ENCODE measurements at places on chromosomes 2 and 18.

GRCh38 chr2:182261860-182262387 is 164.9 kb downstream of the PDE1A start:
- no peak for DNase-seq

- DNase-seq: no peak
These were observed 631.8 kb upstream of the ID2 start for GRCh38 chr2:8049851-8050571.

GRCh38 chr2:54611830-54612545 is 111.5 kb upstream of the EML6 start:
- DNase-seq: no peak

DNA sequence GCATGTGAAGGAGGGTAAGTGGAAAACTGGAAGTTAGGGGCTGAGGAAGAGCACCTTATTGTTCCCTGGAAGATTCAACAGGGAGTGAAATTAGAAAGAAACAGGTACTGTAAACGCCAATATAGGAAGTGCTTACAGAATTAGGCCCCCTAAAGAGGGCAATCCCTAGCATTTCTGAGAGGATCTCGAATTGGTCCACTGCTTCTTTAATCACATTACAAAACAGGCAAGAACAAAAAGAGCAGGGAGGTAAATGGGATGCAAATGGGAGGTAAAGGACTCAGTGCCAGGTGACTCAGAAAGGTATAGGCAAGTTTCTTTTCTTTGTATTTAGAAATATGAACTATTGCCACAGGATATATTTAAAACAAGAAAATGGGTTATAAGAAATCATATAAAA is 116.4 kb upstream of the FANCL start:
- no peak for DNase-seq

GRCh38 chr2:139529080-139529479 is 748.9 kb upstream of the NXPH2 start:
- no peak for DNase-seq

DNA sequence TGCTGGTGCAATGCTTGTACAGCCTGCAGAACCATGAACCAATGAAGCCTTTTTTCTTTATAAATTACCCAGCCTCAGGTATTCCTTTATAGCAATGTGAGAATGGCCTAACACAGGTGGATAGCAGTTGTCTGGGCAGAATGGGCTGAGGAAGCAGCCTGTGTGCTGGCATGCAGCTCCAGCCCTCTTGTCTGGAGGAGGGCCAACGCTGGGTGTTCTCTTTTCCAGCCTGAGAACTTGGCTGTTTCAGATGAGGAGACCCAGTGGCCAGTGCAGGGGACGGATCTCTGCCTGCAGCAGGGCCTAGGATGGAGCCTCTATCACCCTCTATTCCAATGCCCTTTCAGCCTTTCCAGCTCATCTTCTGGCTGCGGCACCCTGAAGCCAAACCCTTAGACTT is 58.8 kb downstream of the CTIF start:
- no peak for DNase-seq

DNA sequence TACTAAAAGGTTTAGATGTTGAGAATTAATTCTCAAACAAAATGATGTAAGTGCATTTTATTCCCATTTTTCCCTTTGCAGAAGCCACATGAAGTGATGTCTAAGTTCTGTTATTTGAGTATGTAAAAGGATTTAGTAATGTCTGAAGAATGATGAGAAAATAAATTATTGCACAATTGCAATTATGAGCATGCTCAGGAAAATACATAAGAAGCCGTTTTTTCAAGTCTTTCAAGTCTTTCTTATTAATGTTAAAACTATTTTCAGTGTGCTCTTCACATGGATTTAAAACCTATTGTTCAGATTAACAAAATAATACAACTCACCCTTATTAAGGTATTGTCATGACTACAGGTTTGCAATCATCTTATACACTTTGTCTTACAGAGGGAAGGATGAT is 331.4 kb upstream of the NETO1 start:
- no peak for DNase-seq

DNA sequence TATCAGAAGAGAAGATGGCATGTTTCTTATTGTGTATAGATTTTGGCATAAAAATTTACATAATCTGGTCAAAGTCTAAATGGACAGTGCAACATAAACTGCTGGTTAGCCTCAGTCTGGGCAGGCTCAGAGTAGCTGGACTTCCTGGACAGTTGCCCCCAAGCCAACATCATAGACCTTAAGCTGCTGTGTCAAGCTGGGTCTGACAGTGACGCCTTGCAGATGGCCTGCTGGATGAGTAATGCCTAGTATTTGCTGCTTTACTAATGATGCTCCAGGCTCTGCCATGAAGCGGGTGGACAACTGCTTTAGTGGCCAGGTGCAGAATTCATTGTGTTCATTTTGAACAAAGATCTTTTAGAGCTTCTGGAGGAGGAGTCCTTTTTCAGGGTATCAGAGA is 603.7 kb upstream of the ZEB2 start:
- no peak for DNase-seq

DNA sequence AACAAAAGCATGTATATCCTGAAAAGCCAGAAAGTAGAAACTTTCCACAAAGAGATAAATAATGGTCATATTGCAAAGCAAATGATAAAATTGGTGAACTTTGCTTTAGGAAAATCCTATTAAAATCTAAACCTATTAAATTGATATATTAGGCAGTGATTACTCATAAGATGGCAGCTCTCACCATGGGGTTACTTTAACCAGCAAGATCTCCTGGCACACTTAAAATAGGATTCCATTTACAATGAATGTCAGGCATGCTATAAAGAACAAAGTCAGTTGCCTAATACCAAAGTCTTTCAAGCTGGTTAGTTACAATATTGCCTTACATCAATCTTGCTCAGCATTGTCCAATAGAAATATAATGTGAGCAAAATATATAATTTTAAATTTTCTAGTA is 816.2 kb downstream of the BCL11A start:
- no peak for DNase-seq

GRCh38 chr2:1633936-1634587 is 110.3 kb downstream of the PXDN start:
- DNase-seq: no peak

GRCh38 chr2:101480764-101481163 is 5.9 kb upstream of the RFX8 start:
- DNase-seq: no peak

GRCh38 chr2:202726070-202726469 is 91.3 kb downstream of the FAM117B start:
- no peak for DNase-seq

DNA sequence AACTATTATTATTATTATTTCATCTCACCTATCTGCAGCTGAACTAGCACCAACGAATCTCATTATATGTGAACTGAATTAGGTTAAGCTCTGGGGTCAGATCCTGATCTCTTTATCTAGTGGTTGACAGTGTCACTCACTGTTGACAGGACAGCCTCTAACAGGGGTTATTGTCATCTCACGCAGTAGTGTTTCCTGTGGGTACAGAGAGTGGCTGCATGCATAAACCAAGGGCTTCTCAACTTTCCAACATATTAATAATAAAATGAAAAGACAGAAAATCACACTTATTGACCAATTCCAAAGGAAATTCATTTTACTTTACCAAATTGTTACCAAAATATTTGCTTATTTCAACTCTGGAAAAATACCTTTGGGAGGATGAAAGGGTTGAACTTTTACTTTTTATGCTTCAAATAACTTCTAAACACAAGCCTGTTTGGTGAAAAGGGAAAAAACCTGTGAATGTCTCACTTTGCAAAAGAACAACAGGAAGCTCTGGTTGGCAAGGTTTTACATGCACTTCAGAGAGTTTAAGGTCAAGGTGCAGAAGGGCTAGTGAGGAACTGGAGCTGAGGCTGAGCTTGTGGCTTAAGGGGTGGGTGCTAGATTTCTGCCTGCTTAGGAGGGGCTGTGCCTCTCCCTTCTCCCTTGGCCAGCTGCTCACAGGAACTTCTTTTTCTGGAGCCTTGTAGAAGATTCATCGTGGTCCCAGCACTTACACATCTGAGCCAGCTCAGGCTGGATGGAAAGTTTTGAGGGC is 72.6 kb downstream of the CTAGE1 start:
- DNase-seq: peak; percentile 56

DNA sequence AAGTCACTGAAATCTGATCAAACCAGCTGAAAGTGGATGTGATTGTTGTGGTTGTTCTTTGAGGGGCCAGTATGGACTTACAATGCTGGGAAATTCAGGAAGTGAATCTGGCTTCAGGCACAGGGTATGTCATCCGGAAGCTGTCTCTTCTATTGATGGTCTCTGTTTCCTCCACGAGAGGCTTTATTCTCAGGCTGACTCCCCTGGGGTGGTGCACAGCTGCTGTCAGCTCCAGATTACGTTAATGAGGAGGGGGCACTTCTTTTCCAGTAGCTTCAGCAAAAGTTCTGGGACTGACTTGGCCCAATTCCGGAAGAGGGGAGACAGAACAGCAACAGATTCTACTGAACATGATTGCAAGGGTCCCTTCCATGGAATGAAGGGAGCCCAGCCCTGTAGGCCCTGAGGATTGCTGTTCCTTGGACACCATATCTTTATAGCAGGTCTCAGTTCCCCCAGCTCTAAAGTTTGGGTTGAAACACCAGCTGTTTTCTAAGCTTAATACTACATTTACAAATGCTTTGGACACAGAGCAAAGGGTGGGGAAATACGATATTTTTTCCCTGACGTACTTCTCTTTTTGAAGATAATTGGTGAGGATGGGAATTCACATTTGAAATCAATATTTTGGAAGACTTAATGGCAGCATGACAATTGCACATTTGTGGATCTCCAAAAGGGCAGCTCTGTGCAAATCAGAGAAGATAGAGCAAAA is 400.9 kb downstream of the TSN start:
- no peak for DNase-seq

- DNase-seq: peak; percentile 6
These were observed 66.3 kb upstream of the GPR45 start for GRCh38 chr2:105175231-105175630.

DNA sequence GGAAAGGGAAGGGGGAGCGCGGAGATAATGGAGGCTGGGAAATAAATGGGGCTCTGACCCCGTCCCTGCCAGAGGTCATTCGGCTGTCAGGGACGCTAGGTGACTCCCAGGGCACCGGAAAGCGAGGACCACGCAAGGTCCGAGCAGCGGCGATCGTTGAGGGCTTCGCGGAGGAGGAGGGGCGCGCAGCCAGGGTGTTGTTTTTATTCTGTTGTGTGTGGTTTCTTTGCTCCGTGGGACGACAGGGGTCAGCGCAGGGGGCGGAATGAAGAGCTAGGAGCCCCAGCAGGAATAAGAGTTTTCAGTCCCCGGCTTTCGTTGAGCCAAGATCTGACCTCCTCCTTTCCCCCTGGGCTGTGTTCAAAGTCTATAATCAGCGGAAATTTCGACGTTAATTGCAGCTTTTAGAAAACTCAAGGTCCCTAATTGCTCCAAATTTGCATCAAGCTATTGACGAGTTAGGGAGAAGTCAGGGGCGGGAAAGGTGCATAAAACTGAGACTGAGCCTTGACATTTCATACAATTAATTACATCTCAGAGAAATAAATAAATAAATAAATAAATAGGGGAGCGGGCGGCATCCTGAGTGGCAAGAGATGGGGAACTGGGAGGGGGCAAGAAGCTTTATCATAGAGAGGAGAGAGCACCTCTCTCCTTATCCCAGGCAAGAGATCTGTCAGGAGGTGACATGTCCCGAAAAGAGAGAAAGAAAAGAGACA is 2.2 kb downstream of the GAD1 start:
- DNase-seq: no peak

DNA sequence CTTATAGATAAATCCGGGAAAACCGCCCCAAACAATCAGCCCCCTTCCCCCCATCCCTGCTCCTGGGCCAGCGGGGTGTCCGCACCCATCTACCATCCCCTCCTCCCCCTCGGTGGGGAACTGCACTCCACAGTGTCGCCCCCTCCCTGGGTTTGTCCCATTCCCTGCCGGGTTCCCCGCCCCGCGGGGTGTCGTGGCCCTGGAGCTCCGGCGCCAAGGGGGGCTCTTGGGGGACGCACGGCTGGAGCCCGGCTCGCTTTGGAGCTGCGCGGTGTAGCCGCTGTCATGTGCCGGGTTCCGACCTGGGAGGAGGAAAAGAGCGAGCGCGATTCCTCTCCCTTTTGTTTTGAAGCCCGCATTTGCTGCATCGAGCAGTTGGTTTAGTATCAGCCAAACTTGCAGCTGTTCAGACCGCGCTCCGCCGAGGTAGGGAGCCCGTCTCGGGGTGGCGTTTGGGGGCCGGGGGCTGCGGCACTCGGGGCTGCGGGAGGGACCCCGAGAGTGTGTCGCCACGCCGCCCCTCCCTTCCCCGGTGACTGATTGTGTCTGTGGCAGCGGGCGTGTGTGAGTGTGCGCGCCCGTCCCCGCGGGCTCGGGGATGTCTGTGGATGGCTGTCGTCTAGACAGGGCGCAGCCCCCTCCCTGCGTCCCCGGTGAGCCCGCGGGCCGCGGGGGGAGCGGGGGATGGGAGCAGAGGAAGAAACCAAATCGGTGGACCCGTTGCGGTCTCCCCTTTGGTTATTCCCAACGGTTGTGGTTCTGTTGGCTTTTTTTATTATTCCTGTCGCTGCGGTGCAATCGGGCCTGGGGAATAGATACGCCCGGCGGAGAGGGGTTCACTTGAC is 797 bp downstream of the CTIF start:
- peak; percentile 22 for DNase-seq

DNA sequence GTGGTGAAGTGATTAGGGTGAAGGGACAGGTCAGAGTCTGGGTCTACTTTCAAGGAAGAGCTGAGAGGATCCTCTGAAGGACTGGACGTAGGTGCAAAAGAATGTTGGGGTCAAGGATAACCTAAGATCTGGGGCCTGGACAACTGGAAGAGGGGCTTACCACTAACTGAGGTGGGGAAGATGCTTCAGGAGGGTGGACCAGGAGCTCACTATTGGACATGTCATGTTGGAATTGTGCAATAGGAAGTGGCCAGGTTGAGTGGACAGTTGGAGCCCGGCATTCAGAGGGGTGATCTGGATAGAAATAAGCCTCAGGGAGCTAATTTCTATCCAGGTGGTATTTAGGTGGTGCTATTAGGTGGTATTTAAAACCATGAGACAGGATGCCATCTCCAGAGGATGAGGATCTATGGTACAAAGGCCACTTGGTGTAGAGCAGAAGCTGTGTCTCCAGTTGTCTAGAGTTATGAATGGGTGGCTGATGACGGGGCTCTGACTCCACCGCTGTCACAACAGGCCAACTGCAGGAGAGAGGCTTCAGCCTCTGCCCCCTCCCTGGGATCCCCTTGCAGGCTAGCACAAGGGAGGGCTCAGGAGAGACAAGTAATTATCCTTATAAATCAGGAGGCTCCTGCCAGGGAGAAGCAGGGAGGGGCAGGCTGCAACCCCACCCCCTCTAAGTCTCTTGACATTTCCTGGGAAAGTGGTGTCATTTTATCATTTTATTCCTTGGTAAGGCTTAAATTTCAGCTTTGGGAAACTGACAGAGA is 158.0 kb downstream of the SMAD7 start:
- no peak for DNase-seq

DNA sequence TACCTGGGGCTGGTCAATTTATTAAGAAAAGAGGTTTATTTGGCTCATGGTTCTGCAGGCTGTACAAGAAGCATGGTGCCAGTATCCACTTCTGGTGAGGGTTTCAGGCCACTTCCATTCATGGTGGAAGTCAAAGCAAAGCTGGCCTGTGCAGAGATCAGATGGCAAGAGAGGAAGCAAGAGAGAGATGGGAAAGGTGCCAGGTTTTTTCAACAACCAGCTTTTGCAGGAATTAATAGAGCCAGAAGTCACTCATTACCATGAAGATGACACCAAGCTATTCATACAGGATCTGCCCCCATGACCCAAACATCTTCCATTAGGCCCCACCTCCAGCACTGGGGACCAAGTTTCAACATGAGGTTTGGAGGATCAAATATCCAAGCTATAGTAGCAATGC is 56.8 kb upstream of the ST3GAL5 start:
- no peak for DNase-seq

- DNase-seq: peak; percentile 87
These were observed 1.0 kb downstream of the CXCR4 start for GRCh38 chr2:136116813-136117390.

- DNase-seq: no peak
These were observed 60.0 kb upstream of the SGPP2 start for GRCh38 chr2:222364285-222364895.

Data from CD4-positive, alpha-beta T cell treated with Interleukin-21 for 1 hour (primary cell).